Smooth muscle cell of trachea (primary cell): ENCODE measurements at places on chromosomes 3 and 15. TPM values are rescaled to one million over a fixed set of nuclear protein-coding genes. Genes with fewer than 3 reads are reported as not detected.

The OR4M2 gene
- not detected in 2 replicates for total RNA-seq

The BTLA gene
- under 0.01 TPM in 1 of 2 replicates, not detected in the other for total RNA-seq

The ERICH6 gene
- 0.15 and 0.17 TPM in 2 replicates for total RNA-seq

The BHLHE40 gene
- total RNA-seq, result 6.3 and 22.7 TPM in 2 replicates

The CISH gene
- 0.73 and 1.3 TPM in 2 replicates for total RNA-seq

The MYL3 gene
- not detected in 2 replicates for total RNA-seq

The LDHAL6B gene
- not detected in 2 replicates for total RNA-seq

The TRIM42 gene
- not detected in 2 replicates for total RNA-seq
